ENCODE measurements at places on chromosomes 5 and 9.

DNA sequence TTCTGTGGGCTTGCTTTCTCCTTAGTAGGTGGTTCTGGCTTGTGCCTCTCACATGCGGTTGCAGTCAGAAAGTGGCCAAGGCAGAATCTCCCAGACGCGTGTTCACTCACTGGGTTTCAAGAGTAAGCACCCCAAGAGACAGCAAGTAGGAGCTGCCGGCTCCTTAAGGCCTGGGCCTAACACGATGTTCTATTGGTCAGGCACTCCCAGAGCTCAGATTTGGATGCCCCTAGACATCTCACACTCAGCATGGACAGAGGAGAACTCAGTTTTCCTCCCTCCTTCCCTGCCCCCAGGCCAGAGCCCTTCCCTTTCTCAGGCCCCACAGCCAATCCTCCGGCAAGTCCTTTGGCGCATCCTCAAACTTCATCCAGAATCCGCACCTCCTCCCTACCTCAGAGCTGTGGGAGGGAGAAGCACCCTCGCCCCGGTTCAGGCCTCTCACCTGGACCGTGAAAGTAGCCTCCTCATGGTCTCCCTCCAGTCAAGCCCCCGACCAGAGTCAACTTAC lies 6.5 kb upstream of the CARD19 start:
- DNase-seq, result no peak

GRCh38 chr5:36743891-36744772 lies 132.4 kb upstream of the NIPBL start:
- no peak for DNase-seq

GRCh38 chr5:142316051-142316450 lies 8.8 kb downstream of the SPRY4 start:
- DNase-seq, result no peak

DNA sequence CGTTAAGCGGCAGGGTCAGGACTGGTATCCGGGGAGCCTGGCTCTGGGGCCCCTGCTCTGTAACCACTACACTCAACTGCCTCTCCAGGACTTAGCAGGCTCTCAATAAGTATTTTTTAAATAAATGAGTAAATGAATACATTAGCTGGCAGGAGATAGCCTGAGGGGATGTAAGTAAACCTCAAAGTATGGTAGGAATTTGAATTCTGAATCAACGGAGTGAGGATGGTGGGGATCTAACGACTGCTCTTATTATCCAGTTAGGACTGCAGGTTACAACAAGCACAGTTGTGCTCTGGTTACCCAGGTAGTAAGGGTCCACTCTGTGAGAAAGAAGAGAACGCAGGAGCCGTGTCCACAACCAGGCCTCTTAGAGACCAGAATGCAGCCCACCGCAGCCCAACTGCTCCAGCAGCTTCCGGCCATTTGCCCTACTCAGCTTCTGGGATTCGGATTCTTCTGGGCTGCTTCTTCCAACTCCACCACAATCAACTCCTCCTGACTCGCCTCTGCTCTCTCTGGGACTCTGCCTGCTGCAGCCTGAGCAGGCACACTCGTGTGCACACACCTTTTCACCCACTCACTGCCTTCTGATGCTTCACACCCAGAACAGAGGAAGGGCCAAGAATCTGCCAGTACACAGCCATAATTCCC lies 52.6 kb downstream of the MED27 start:
- no peak for DNase-seq

GRCh38 chr9:83119873-83120272 lies 56.9 kb upstream of the RASEF start:
- DNase-seq, result no peak

GRCh38 chr5:135367076-135367475 lies 32.0 kb downstream of the MACROH2A1 start:
- no peak for DNase-seq

GRCh38 chr5:11902201-11902619 lies 2.0 kb downstream of the CTNND2 start:
- no peak for DNase-seq

DNA sequence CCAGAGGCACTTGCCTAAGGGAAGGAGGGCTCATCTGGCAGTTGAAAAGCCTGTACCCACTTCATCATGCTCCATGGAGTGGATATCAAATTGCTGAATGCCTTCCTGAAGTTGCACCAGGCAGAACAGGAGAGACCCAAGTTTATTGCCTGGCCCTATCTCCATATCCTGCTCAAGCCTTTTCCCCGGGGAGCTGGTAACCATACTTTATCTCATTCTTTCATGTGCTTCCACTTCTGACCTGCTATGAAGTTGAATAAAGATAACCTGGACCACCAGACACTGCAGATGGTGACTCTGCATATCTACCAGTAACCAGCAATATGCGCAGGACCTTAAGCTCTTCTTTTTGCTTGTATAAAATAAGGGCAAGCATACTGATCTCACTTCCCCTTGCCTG lies 1397.5 kb upstream of the CDH6 start:
- no peak for DNase-seq

- no peak for DNase-seq
These were observed 6.7 kb upstream of the FYB1 start for GRCh38 chr5:39226100-39226451.

- no peak for DNase-seq
These were observed 8.6 kb downstream of the MFAP3 start for GRCh38 chr5:154047324-154047723.

- DNase-seq, result no peak
These were observed 271.5 kb downstream of the NR3C1 start for GRCh38 chr5:143131972-143132371.

DNA sequence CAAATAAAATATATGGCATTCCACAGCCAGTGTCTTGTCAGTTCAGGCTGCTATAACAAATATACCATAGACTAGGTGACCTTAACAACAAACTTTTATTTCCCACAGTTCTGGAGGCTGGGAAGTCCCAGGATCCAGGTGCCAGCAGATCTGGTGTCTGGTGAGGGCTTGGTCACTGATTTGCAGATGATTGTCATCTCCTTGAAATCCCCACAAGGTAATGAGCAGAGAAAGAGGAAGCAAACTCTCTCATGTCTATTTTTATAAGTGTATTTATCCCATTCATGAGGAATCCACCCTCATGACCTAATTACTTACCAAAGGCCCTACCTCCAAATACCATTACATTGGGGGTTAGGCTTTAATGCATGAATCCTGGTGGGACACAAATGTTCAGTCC lies 663.2 kb downstream of the TLR4 start:
- no peak for DNase-seq

DNA sequence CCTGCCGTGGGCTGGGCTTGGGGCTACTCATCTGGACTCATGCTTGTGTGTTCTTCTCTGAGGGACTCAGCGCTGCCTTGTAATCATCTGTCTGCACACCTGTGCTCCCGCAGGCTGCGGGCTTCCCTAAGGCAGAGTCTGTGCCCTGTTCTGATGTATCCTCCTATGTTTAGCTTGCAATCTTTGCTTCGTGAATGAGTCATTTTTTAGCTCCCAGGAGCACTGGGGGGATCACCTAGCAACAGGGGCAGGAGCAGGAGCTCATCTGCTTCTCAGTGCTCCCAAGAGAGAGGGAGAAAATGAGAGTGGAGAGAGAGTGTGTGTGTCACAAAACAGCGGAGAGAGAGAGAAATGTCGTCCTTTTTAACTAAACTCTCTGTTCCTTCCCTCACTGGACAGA lies 202.4 kb upstream of the ZNF618 start:
- DNase-seq, result no peak

DNA sequence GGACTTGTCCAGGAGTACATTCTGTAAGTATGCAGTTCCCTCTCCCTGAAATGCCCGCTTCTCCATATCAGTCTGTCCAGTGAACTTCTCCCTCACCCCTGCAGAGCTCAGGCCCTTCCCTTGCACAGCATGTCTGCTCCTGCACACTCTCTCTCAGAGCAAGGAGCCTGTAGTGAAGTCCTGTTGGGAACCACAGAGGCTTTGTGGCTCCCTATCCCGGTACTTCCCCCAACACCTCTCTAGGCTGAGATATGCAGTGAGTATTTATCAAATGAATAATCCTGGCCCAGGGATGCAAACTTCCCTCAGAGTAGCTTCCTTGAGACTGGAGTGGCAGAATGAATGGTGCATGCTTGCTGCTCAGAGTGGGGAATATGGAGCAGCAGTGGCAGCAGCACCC lies 48.8 kb downstream of the POC5 start:
- no peak for DNase-seq

- no peak for DNase-seq
These were observed 58.1 kb downstream of the HAPLN1 start for GRCh38 chr5:83662558-83662957.

GRCh38 chr5:112978836-112979235 lies 2.2 kb downstream of the DCP2 start:
- DNase-seq, result no peak

GRCh38 chr5:116137544-116138378 lies 52.9 kb downstream of the COMMD10 start:
- DNase-seq, result no peak

- no peak for DNase-seq
These were observed 12.9 kb upstream of the MOB3B start for GRCh38 chr9:27542508-27542907.

GRCh38 chr9:111994831-111995458 lies 98.3 kb downstream of the UGCG start:
- no peak for DNase-seq

GRCh38 chr5:139284295-139284694 lies 9.2 kb upstream of the MATR3 start:
- DNase-seq, result no peak

- DNase-seq, result no peak
These were observed 363.0 kb upstream of the RIOK2 start for GRCh38 chr5:97545886-97546535.

GRCh38 chr5:126963822-126964375 lies 66.5 kb downstream of the MARCHF3 start:
- DNase-seq, result no peak

- no peak for DNase-seq
These were observed 133.7 kb upstream of the FBXL17 start for GRCh38 chr5:108515517-108516105.

- no peak for DNase-seq
These were observed 101.8 kb upstream of the LARP1 start for GRCh38 chr5:154653418-154653763.

DNA sequence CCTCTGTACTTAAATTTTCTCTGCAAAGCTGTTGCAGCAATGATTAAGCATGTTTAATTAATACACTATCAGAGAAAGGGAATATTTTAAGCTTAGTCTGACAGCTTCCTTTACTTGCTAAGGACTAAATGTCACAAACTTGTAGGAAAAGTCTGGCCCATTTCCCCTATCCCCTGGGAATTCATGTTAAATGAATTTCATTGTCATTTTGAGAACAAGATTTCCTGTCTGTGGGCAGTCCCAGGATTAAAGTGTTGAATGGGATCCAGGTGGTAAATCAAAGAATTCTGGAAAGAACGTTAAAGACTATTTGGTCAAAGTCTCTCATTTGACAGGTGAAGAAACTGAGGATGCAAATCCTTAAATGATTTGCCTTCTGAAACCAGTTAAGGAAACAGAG lies 214.8 kb downstream of the MPDZ start:
- DNase-seq, result no peak

- no peak for DNase-seq
These were observed 169.7 kb downstream of the C9orf50 start for GRCh38 chr9:129451089-129451656.

GRCh38 chr5:81232464-81233079 lies 550 bp upstream of the CKMT2 start:
- no peak for DNase-seq

- no peak for DNase-seq
These were observed 137.7 kb downstream of the PRELID2 start for GRCh38 chr5:145697251-145697990.

DNA sequence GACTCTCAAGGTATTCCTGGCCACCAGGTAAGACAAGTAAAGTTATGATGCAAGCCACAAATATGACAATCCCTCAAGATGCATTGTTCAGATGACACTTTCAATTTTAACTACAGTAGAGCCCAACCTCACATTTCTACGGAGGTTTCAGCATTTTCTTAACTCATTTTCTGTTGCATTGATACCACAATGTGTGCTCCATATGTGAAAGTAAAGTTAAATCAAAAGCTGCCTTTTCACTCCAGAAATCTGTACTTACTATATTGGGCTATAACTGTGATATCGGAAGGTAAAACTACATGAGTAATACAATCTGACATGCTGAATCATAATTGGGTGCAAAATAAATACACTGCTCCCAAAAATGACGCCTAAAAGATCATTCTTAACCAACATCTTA lies 333.6 kb upstream of the MEF2C start:
- DNase-seq, result no peak

- DNase-seq, result no peak
These were observed 175.8 kb upstream of the FTMT start for GRCh38 chr5:121675924-121676323.

DNA sequence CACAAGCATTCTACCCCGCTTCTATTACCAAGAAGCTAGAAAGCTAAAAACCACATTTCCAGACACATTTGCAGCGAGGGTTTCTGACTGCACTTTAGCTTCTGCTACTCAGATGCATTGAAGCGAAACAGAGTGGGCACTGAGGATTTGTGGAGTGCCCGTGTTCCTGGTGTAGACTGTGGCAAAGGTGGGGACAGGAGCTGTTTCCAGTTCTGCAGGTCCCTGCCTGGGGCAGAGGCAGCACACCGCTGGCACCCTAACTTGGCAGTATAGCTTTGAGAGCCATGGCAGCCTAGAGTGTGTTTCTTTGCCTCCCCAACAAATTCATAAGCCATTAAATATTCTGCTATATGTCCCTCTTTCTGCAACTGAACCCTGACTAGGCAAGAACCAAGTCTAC lies 108.6 kb upstream of the SPOCK1 start:
- DNase-seq, result no peak

- DNase-seq, result no peak
These were observed 444.3 kb downstream of the ENC1 start for GRCh38 chr5:74196233-74196632.

- DNase-seq, result no peak
These were observed 290.5 kb downstream of the ANXA1 start for GRCh38 chr9:73441890-73442818.

DNA sequence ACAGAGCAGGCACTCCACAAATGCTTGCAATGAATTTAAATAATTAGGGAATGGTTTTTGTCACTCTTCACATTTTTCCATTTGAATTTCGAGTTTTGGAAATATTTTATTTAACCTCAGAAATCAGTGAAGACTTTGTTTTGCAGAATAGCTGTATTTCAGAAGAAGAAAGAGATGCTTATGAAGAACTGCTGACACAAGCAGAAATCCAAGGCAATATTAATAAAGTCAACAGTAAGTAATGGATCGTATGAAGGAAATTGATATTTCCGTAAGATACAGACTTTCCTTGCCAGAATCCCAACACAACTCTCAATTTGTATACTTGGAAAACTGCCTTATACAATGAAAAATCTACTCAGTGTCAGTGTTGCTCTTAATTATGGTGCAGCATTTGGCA lies 30.5 kb downstream of the F2RL2 start:
- DNase-seq, result no peak

GRCh38 chr5:95778713-95779436 lies 43.7 kb downstream of the GLRX start:
- no peak for DNase-seq

- no peak for DNase-seq
These were observed 9.9 kb downstream of the TXNDC8 start for GRCh38 chr9:110327716-110328115.

DNA sequence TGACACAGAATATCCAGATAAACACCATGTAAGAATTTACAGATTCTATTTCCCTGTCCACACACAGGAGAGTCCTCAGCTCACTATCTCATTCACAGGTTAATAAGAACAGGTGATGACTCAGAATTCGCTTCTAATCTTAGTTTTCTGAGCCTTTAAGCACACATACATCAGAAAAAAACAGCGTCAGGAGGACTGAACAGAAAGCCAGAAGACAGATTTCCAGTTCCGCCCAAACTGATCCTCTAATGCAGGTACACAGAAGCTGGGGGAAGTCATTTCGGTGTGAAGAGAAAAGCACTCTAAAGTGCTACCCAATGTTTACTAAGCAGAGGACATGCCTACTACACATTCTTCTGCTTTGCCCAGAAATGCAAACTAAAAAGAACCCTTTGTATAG lies 1.6 kb downstream of the CEMIP2 start:
- no peak for DNase-seq
